Mucosa of gallbladder (tissue), 1 donor: ENCODE measurements at places on chromosomes 3 and 15.

- no peak for DNase-seq
Measured at GRCh38 chr3:111947231-111947630, 31.6 kb upstream of the ABHD10 start.

DNA sequence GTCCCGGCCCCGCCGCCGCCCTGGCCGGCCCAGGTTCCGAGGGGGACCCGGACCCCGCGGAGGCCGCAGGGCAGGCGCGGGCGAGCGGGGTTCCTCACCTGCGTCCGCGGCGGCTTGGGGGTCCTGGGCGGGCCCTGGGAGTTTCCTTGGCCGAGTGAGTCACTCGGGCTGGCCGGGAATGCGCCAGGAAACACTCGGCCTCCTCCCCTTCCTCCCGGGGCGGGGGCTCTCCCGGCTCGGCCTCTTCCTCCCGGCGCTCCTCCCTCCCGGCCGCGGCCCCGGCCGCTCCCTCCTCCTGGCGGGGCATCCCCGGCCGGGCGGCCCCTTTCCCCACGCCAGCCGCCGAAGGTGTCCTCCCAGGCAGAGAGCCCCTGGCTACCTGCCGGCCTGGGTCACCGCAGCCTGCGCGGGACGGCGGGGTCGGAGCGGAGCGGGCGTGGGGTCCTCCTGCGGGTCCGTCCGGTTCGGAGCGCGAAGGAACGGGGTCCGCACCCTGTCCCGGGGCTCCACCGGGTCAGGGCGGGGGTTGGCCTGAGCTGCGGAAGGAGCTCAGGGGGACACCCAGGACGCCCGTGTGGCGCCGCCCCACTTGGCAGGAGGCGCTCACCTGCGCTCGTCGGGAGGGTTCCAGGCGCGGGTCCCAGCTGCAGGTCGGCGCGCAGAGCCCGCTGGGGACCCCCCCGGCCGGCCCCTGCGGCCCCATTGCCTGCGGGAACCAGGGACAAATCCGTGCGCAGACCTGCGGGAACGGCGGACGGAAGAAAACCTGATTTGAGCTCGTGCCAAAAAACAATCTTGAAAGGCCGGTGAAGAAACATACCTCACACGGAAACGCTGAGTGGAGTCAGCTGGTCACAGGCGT is at the start of gene CYFIP1:
TSS of gene CYFIP1 (minus strand) at position 180 of the 862 bp plus-strand sequence. CDS start 33,083 bp downstream, outside the sequence.
- peak; percentile 78 for DNase-seq

GRCh38 chr3:13932578-13933295 is 52.9 kb upstream of the WNT7A start:
- no peak for DNase-seq

GRCh38 chr15:80587007-80587406 is 108.1 kb upstream of the ABHD17C start:
- DNase-seq, result no peak

DNA sequence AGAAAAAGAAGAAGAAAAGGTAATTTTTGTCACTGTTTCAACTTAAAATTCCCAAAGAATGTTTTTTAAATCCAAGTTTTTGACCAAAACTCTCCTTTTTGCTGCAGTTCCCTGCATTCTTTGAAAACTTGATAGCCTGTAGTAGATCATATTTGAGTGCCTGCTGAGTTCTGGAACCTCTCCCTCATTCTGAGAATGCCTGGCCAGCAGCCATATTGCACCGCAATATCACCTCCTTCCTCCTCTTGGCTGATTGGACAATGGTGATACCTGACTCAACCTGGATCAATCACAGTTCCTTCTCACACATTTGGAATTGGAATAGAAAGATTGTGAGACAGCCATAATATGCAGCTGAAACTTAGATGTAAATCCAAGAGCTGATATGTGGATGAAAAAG is 97.6 kb upstream of the GAP43 start:
- DNase-seq, result no peak

GRCh38 chr15:85329561-85330422 is 50.6 kb upstream of the AKAP13 start:
- no peak for DNase-seq

- DNase-seq, result no peak
Measured at GRCh38 chr15:94383706-94384105, 152.3 kb downstream of the MCTP2 start.

DNA sequence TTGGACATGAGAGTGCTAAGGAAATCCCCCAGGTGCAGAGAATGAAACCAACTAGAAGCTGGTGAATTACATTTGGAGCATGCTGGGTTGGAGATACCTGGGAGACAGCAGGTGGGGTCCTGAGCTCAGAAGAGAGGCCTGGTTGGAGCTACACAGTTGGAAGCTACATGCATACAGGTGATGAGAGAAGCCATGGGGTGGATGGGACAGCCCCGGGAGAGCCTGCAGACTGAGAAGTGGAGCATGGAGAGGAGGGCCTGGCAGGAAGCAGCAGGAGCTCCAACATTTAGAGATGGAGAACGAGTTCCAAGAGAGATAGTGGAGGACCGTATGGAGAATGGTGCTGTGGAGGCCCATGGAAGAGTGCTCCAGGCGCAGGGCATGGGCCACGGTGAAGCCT is 10.2 kb downstream of the PAQR5 start:
- DNase-seq, result no peak

- no peak for DNase-seq
Measured at GRCh38 chr3:190860521-190860920, 2.0 kb downstream of the GMNC start.

DNA sequence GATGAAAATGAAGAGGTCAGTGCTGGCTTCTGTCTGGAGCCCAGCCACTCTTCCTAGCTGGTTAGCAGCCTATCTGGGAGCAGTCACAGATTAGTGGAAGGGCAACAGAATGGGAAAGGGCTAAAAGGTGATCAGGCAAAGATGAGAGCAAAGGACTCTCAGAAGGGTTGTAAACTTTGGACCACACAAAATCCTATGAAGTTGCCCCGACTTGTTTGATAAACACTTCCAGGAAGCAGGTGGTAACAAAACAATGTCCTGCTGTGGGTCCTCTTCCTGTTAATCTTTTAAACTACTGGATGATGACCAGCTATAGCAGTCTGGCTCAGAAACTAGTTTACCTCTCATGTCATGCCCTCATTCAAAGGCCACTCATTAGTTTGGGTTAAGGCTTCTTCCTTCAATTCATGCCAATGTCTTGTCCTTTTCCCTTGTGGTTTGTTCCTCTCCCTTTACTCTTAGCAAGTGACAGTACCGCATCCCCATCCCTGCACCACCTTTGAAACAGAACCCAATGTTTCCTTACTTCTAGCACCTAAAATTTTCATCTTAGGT is 19.2 kb downstream of the POLG start:
- no peak for DNase-seq

GRCh38 chr3:136078421-136079364 is 113.2 kb downstream of the PPP2R3A start:
- DNase-seq, result no peak

DNA sequence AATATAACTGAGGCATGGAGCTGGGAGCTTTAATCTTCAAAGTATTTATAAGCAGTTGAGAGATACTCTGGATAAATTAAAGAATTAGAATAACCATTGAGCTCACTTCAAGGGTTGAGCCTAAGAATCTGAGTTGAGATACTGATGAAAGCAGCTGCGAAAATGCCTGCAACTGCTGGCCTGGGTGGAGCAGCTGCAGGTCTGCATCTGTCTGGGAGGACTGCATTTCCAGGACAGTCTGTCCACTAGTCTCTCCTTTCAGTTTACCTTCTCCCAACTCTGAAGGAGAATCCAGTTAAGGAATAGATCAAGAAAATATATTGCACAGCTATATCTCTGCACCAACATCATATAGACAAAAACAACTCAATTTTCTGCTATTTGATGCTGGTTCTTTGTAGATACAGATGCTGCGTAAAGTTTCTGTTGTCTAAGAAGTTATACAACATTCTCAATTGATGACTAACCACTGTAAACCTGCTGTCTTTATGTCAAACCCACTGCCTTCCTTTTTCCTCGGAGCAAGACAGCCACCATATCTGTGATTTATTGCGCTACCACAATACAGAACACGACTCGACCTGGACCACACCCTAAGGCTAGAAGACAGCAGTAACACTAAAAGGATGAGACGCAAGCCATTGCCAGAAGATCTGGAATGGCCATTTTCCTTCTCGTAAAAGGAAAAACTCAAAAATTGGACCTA is 245.1 kb downstream of the MAGI1 start:
- no peak for DNase-seq

DNA sequence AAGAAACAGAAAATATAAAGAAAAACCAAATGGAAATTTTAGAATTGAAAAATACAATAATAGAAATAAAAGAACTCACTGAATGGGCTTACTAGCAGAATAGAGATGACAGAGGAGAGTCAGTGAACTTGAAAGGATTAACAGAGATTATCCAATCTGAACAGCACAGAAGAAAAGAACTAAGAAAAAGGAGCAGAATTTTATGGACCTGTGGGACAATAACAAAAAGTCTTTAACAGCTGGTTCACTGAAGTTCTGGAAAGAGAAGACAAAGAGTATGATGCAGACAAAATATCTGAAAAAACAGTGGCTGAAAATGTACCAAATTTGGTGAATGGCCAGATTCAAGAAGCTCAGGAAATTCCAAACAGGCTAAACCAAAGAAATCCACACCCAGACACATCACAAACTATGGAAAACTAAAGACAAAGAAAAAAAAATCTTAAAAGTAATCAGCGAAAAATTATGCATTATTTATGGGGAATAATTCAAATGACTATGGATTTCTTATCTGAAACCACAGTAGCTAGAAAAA is 9.7 kb upstream of the GNB5 start:
- DNase-seq, result no peak

GRCh38 chr3:28860307-28860706 is 420.6 kb upstream of the RBMS3 start:
- peak; percentile 16 for DNase-seq

GRCh38 chr3:43014956-43015355 is 35.8 kb downstream of the GASK1A start:
- no peak for DNase-seq

DNA sequence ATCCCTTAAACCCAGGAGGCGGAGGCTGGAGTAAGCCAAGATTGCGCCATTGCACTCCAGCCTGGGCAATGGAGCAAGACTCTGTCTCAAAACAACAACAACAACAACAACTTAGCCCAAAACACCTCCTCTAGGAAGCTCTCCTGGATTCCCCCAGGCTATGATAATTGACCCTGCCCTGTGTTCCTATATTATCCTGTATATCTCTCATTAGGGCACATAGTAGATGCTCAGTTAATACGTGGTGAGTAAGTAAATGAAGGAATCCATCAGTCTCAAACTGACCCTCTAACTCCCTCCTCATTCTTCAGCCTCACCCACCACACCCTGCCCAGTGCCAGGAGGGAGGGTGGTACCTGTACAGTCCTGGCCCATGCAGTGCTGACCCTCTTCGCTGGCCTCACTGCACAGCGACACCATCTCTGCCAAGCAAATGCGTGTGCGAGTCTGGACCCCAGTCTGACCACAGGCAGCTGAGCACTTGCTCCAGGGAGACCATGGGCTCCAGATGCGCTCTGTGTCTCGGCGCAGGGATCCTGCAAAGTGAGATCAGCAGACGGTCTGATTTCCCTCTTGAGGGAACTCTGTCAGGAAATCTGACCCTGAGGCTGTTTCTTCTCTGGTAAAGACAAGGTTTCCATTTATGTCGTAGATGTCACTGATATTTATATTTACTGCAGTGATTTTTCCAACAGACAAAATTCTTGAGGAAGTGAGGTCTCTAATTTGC is 6.2 kb downstream of the CILP start:
- DNase-seq, result no peak

DNA sequence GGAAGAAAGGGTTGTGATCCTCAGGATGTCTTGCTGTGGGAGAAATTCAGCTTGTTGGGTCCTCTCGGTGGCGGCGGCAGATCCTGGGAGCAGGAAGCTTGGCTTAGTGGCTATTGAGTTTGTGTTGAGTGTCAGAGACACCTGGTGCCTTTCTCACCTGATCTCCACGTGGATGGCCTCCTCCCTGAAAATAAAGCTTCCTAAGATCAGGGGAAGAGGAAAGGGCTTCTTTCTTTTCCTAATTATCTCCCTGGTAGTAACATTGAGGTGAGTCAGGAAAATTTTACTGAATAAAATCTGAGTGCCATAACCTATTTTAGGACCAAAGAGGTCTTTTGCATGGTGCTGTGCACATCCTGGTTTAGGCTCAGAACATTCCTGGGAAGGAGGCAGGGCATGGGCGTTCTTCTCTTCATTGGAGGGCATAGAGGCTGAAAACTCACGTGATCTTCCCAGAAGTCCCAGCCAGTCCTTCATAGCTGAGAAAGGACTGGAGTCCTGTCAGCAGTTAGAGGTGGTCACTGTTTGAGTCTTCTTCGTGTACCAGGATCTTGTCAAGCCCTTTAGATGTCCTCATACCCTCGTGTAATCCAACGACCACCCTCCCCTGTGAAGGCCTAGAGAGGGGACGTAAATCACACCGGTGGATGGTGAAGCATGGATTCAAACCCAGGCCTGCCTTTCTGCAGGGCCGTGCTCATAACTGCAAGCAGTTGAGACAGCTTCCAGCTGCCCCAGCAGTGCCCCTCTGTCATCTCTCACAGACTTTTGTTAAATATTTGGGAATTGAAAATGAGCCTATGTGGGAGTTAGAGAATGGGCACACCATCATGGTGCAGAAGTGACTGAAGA is 1.1 kb downstream of the CMTM8 start:
- DNase-seq, result peak; percentile 13

DNA sequence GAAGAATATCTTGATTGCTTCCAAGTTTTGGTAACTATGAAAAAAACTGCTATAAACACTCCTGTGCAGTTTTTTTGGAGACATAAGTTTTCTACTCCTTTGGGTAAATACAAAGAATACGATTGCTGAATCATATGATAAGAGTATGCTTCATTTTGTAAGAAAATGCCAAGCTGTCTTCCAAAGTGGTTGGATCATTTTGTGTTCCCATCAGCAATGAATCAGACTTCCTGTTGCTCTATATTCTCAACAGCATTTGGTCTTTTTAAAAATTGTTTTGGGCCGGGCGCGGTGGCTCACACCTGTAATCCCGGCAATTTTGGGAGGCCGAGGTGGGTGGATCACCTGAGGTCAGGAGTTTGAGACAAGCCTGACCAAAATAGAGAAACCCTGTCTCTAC is 14.5 kb downstream of the BTD start:
- DNase-seq, result no peak

DNA sequence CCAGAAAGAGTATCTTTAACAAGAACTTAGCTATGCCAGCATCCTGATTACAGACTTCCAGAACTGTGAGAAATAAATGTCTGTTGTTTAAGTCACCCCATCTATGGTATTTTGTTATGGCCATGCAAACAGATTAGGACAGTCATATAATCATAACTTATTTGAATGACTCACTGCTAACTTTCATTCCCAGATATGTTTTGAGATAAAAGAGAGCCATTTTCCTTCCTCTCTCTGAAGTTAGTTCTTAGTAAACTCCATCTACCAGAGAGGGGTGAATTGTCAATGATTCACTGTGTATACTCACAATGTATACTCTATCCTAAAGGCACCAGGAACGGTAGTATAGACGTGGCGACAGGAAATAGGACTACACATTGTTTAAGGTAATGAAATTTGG is 179.4 kb upstream of the DPH6 start:
- no peak for DNase-seq

- DNase-seq, result no peak
Measured at GRCh38 chr3:143600756-143601718, 247.2 kb downstream of the SLC9A9 start.
